ENCODE measurements at places on chromosomes 2 and 18.
A peak's percentile ranks its signal among the peaks of the same experiment; 100 is the strongest.

- no peak for DNase-seq
Measured at GRCh38 chr2:222481941-222482340, 57.6 kb downstream of the SGPP2 start.

DNA sequence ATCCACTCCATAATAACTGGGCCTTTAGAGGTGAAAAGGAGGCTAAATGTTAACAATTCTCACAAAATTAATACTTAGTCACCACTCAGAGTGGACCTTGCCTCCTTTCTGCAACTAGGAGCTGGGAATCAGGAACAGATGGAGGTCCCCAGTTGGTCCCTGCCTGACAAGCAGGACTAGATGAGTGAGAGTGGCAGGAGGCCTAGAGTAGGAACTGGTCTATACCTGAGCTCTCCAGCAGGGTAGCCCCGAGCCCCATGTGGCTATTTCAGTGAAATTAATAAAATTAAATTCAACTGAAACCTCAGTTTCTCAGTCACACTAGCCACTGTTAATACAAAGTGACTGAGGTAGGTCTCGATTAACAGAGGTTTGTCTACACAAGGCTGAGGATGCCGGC, 150.5 kb downstream of the MYO5B start:
- DNase-seq, result no peak

DNA sequence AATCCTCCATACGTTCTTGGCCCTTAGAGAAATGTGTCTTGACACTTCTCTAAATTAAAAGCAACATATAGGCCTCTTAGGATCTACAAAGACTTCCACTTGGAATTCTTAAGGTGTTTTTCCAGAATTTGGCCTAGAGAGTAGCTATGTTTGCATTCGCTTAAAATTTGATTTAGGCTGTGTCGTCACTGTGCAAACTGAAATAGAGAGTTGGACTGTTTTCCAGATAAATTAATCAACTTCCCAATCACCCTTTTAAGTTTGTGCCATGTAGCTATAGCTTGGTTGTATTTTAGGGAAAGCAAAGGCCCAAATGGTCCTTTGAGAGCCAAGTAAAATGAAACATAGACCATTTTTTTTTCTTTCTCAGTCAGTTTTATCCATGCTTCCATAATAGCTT, 128.6 kb upstream of the RASGRP3 start:
- no peak for DNase-seq

DNA sequence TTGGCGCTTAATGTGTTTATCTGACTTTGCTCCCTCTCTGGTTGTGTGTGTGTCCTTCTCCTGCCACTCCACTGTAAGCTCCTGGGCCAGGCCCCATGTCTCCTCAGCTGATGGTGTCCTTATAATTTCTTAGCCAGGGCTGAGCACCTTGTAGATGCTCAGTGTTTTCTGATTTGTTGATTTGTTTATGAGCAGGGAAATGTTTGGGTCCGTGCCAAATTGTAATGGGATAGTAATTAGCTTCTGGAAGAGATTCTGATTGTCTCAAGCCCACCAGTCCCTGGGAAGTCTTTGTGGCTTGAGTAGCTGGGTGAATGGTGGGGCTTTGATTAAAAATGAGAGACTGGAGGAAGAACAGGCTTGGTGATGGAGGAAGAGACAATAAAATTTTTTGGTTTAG, 270.5 kb downstream of the MYCN start:
- no peak for DNase-seq

- DNase-seq, result no peak
Measured at GRCh38 chr2:132668189-132668823, 1.7 kb downstream of the LYPD1 start.

DNA sequence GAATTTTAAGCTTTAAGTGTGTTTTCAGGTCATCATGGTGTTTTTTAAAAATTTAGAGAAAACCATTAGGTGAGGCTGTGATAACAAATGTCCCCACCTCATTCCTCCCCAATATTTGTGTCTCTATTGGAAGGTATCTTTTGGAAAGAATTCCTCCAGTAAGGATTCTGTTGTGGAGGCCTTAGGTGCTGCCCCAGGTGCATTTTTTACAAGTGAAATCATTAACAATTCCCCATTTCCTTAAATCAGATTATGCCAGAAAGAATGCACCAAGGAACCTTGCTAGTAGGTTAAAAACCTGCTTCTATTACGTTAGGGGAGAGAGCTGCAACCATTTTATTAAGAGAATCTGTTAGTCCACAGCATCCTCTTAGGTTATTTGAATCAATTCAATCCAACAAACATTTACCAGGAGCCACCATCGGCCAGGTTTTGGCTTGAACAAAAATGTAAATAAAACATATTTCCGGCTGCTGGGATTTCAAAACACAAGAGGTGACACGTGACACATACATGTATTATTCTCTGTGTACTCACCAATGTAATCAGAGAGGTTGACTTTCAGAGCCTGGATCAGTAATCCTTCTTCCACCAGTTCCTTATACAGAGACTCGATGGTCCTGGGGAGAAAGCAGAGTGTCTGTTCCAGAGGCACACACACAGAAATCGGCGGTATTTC, 112.5 kb upstream of the ASB18 start:
- DNase-seq, result no peak

DNA sequence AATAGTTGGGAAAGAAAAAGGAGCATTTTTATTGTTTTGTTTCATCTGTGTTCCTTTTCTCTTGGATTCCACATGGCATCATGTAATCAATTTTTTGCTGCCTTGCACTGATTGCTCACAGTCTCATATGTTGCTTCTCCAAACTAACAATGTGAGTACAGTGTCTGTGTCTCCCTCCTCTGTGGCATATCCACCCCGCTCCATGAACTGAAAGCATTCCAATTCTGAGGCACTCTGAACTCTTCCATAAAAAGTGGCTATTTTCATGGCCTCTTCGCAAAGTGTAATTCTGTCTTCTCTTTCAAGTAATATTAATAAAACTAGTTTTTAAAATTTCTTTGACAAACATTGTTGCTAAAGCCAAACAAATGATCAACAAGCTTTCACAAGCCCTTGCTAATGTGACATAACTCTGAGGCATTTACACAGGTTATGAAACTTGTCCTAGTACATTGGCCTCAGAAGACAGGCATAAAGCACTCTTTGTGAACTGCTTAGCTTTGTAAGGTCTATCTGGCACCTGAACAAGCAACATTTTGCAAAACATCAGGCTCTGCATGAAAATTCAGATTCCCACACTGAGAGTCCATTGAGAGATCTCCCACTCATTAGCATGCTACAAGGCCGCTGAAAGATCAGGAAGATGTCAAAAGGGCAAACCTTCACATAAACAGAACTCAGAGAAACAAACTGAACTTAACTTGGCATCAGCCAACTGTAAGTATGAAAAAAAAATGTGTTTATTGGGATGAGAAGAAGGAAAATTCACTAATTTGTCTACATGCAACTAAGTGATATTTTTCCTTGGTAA, 33.0 kb downstream of the GPR75 start:
- peak; percentile 19 for DNase-seq

GRCh38 chr2:69177785-69178636, 165.0 kb downstream of the ANTXR1 start:
- DNase-seq, result peak; percentile 88

DNA sequence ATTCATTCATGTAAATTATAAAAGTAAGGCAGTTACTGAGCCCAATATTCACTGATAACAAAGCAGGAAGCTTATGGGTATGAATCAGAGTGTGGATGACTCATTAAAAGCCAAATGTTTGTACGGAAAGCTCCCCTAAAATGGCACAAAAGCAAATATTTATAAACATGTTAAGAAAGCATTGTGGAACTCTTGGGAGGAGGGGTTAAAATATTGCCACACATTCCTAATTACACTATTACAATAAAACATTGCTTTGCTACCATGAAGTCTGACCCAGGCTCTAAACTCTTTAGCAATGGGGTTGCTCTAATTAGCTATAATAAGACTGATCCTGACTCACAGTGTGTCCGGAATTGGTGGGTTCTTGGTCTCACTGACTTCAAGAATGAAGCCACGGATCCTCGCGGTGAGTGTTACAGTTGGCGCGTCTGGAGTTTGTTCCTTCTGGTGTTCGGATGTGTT, 110.9 kb downstream of the NAB1 start:
- DNase-seq, result peak; percentile 92

GRCh38 chr2:29865512-29865911, 55.9 kb downstream of the ALK start:
- DNase-seq, result no peak

DNA sequence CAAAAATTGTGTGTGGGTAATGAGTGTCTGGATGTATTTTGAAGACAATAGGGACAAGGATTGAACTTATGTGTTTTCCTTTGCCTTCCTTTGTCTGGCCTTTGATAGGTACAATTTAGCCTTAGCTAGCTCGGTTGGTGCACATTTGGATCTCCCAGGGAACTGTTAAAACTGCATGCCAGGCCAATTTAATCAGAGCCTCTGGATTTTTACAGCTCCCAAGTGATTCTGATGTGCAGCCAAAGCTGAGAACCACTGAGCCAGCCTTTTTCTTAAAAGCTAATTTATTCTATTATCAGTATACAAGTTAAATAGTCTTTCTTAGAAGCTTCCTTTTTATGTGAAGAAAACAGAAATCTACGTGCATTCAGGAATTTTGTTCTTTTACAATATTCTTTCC, 25.0 kb downstream of the PLEK start:
- DNase-seq, result no peak

GRCh38 chr18:49616618-49617328, 54.9 kb downstream of the LIPG start:
- DNase-seq, result no peak

GRCh38 chr2:231050018-231050901, 6.4 kb upstream of the PSMD1 start:
- DNase-seq, result no peak

DNA sequence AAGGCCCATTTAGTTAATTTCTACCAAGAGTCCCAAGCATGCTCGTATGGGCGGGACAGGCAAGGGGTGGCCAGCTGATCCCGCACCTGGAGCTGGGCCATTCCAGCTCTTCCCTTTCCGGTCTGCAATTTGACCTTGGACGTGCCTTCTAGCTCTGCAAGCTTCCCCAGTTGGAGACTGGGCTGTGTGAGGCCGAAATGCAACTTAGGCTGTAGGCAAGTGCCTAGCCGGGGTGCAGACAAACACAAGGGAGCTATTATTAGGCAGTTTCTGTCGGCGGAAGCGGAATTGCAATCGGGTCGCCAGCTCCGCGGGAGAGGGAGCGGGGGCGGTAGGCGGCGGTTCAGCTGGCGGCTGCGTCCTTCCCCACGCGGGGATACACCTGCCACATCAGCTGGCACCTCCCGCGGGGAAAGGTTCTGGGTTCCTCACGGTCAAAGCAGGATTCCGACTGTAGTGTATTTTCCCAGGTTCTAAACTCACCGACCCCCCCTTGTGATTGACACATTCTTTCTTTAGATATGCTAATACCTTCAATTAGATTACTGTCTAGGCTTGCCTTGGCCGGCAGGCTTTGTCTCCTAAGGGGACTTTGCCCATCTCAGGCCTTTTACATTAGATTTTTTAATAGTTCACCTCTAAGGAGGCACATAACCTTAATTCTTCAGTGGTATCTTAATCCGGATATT, 17.1 kb upstream of the ZNF532 start:
- no peak for DNase-seq

- peak; percentile 11 for DNase-seq
Measured at GRCh38 chr2:231483398-231484329, 19.4 kb upstream of the NCL start.

GRCh38 chr18:9719421-9719981, 11.4 kb downstream of the RAB31 start:
- peak; percentile 91 for DNase-seq

- DNase-seq, result peak; percentile 24
Measured at GRCh38 chr2:109703077-109703476, 88.9 kb downstream of the SOWAHC start.

- DNase-seq, result no peak
Measured at GRCh38 chr2:8407332-8407731, 274.5 kb upstream of the ID2 start.

- no peak for DNase-seq
Measured at GRCh38 chr2:128302011-128302743, 16.5 kb downstream of the HS6ST1 start.

GRCh38 chr2:239704737-239705136, 303.9 kb upstream of the HDAC4 start:
- DNase-seq, result no peak

GRCh38 chr18:25097569-25098056, 254.4 kb downstream of the ZNF521 start:
- no peak for DNase-seq

- DNase-seq, result no peak
Measured at GRCh38 chr2:218360453-218360852, 3.8 kb downstream of the CATIP start.

DNA sequence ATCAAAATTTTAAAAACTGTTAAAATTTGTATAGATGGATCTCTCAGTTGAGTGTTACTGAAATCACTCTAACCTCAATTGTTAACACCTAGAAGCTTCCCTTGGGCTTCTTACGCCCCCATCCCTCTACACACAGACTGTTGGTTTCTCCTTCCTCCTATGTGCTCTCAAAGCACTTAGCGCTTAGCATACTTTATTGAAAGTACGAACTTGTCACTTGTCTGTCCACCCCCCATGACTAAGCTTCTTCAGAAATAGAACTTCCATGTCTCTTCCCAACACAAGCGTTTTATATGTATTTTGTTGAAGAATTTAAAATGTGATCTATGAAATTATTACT, 441 bp downstream of the MPHOSPH10 start:
- DNase-seq, result no peak

- no peak for DNase-seq
Measured at GRCh38 chr2:28880193-28880592, 10.1 kb upstream of the TRMT61B start.

DNA sequence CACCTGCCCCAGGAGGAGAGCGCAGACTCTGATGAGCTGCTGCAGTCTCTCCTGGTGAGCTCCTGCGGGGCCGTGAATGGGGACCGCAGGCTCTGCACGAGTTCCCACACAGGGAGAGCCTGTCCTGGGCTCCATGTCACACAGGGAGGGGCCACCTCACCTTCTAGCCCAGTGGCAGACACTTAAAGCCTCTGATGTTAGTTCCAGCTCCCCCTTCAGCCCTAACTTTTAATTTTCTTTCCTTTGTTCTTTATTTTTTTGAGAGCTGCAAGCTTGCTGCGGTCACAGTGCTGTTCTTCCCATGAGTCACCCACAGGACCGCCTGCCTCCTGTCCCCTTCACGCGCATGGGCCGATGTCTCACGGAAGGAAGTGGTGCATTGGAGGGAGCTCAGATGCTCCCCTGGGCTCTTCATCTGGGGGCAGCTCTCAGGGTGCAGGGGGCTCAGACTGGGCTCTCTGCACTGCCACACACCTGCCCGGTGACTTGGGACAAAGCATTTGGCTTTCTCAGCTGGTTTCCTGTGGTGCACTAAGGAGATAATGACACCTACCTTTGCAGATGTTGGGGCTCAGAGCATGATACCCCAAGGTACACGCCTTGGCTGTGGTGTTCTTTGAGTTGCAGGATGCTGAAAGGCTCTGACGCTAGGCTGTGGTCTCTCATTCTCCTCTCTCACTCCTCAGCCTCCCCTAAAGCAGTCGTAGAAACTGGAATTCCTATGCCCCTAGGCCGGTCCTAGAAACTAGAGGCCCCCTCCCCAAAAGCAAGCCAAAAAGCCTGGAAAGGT, 37.2 kb upstream of the PXDN start:
- DNase-seq, result no peak

DNA sequence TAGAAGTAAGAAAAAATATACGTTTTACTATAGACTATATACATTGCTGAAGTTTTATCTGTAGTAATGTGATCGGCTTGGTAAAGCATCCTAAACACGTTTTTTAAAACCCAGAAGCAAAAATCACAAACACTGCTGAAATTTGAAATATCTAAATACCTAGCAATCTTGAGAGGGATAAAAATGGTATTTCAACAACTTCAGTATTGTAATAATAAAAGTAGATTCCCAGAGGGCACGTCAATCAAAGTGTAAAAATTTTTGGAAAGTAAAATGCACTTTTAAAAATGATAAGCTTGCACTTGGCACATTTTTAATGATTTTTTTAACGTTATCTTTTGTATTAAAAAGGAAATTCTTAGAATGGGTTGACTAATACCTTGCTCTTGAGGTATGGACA, 1.6 kb downstream of the ZC3H6 start:
- DNase-seq, result no peak
